Stimulated activated CD8-positive, alpha-beta memory T cell treated with anti-CD3 and anti-CD28 coated beads, Interleukin-7, amount 100 ng/mL, for 1 hour (primary cell): ENCODE measurements at places on chromosomes 3 and 15.

- no peak for DNase-seq
These were observed 54.3 kb upstream of the AGTR1 start for GRCh38 chr3:148643389-148643840.

DNA sequence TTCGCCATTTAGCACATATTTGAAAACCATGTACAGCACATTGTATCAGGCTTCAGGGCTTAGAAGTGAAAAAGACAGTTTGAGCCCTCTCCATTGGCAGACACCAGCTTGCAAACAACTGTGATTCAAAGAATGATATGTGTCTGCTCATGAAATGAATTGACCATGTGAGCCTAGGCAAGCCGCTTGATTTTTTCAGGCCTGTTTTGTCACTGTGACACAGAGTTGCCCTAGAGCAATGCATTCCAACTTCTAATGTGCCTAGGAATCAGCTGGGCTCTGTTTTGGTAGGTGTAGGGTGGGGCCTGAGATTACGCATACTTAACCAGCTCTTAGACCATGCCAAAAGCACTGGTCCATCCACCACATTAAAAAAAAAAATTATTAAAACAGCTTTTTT is 53.0 kb downstream of the ATP2C1 start:
- DNase-seq = no peak

DNA sequence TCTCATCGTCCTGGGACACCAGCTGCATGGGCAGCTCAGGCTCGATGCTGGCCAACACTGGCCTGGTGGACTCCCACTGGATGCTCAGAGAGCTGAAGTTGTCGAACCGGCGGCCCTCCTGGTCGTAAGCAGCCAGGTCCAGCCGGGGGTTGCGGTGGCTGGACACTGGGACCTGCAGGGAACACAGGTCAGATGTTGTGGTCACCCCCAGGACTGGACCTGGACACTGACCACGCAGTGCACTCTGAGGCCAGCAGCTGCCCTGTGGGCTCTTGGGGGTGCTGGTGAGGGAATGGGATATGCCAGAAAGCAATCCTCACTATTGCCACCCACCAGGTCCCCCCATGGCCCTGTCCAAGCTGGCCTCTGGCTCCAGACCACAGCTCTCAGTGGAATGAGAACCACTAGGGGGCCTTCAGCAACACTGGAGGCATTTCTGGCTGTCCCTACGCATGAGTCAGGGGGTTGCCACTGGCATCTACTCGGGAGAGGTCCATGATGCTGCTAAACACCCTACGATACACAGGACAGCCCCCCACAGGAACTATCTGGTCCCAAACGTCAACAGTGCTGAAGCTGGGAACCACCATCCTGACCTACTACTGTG is 66.1 kb downstream of the NUP210 start:
- no peak for DNase-seq

DNA sequence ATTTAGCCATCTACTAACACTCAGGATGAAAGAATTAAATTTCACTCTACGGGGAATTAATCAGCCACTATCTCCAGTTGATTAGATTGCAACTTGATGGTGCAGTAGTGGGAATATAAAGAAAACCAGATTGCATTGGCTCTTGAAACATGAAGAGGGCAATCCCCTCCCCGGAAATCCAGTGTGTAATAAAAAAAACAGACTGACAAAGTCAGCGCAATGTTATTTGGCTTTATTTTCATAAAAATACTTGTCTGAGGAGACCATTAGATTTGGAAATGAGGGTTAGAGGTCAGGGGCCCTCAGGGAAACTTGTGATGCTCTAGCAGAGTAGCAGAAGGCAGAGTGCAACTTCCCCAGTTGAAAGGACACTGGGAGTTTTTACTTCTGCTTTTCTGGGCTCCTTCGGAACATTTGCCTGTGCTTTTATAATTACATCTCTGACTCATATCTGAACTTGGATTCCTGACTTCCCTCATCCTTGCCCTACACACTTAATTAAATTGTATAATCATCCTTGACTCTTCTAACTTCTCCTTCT is 326.8 kb downstream of the TUSC7 start:
- DNase-seq = no peak

DNA sequence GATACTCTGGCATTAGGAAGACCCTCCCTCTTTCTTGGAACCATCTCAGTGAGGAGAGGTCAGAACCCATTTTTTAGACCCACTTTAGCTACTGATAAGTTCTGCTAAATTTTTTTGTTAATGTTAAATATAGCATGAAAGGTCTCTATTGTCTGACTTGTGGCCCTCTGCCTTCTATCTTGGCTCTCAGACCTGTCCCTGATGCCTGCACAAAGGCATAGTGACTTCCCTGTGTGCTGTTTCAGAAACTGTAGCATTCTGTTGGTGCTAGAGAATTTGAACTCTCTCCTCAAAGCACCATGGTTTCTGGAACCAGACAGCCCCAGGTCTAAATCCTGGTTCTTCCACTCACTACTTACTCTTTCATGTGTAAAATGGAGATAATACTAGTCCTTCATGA is 15.4 kb downstream of the MAPKBP1 start:
- DNase-seq = no peak

DNA sequence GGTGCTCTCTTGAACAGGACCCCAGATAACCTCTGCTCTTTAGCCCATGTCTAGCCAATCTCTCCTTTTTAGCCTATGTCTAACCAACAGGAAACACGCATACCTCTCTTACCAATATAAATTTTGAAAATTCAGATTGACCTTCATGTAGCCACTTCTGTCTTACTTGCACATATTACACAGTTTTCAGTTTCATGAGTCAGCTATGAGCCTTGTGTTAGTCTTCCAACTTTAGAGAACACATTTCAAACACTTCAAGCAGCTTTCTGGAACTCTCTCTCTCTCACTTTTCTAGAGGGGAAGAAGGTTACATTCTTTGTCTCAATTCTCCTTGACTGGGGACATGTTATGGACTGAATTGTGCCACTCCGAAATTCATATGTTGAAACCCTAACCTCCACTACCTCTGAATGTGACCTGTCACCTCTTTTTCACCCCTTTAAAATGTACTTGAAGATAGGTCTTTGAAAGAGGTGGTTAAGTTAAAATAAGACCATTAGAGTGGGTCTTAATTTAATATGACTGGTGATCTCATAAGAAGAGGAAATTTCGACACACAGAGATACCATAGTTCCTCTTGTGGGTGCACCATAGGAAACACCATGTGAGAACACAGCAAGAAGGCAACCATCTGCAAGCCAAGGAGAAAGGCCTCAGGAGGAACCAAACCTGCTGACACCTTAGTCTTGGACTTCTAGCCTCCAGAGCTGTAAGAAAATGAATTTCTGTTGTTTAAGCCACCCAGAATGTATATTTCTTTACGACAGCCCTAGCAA is 480.3 kb upstream of the ALCAM start:
- DNase-seq = no peak

GRCh38 chr3:186852994-186853393 is 10.5 kb downstream of the ADIPOQ start:
- DNase-seq = no peak

GRCh38 chr15:48974882-48975281 is 11.2 kb upstream of the SHC4 start:
- no peak for DNase-seq

DNA sequence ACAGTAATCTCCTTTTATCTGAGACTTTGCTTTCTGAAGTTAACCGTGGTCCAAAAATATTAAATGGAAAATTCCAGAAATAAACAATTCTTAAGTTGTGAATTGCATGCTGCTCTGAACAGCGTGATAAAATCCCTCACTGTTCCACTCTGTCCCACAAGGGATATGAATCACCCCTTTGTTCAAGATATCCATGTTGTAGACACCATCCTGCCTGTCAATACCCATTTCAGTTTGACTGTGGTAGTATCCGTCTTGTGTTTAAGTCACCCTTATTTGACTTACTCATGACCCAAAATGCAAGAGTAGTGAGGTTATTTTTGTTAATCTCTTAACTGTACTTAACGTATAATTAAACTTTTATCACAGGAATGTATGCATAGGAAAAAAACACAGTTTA is 435.0 kb downstream of the SHQ1 start:
- no peak for DNase-seq

DNA sequence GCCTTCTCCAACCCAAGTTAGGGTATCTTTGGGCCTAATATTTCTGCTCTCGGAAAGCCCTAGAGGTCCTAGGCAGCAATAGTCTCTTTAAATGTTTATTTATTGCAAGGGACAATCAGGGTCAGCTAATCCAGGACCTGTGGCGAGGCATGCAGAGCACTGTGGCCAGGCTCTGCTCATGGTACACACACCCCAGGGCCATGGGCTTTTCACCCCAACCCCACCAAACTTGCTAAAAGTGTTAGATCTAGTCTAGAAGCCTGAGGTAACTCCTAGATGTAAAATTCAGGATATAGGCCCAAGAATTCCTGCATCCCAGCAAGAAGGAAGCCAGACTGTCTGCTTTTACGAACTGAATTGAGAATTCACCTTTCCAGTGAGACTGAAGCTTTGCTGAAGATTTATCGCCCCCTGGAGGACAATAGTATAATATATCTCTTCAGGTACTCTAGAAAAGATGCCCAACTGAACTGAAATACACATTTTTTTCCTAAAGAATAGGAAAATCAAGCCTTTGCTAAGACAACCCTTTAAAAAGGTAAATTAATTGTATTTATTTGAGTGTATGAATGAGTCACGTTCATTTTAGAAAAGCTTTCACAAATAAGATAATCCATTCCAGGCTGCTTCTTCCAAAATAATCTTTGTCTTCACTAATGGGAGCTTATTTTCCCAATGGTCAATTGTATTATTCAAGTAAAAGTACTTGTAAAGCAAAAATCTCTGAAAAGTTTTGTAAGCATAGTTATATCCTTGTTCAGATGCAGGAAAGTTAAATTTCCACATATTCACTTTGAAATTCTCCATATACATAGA is 89.8 kb downstream of the LRRC3B start:
- DNase-seq = no peak

- DNase-seq = no peak
These were observed 32.1 kb upstream of the BCL2L10 start for GRCh38 chr15:52144656-52145178.

DNA sequence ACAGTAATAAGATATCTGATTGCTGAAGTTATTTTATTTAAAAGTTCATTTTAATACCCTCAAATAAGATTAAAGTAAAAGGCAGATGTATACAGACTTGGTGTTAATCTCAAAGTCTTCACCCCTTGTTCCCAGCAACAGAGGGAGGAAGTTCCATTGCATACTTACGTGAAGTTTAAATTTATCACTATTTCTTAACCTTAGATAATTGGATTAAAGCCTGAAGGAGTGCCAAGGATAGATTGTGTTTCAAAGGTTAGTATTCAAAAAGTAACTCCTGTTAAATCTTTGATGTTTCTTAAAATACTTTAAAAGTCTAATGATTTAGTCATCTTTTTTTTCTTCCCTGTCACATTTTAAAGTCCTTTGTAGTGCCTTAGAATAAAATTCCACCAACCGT is 39.3 kb downstream of the ATP1B3 start:
- DNase-seq = no peak

GRCh38 chr3:134374791-134375581 is 739 bp upstream of the AMOTL2 start:
- no peak for DNase-seq

DNA sequence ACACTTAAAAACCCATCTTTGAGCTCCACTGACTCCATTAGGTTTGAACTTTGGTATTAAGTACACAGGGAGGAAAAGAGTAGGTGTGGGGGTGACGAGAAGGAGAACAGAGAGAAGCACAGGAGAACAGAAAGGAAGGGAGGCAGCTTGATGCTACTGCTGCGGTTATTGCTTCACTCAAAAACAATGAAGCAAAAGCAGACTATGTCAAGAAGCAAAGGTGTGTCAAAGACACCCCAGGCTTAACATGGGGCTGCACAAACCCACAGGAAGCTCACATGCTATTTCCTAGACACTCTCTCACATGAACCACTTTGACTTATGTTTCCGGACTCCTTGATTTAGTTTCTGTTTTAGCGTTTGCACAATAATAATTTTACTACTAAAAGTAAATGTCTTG is 961.0 kb upstream of the CFAP20DC start:
- peak; percentile 6 for DNase-seq

DNA sequence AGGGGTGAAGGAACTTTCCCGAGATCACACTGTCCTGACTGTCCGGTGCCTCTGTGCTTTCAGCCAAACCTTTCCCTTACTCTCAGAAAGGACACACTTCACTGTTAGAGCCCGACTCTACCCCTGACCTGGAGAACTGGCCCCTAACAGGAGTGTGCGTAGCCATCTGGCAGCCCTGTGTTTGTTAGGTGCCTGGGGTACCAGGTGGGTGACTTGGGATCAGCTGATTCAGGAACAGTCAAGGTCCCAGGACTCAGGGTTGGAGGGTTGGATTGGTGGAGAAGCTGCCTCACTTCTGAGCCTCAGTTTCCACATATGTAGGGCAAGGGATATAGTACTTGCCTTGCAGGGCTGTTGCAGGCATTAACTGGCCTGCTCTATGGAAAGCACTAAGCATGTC is 98.3 kb upstream of the SLC6A11 start:
- no peak for DNase-seq

DNA sequence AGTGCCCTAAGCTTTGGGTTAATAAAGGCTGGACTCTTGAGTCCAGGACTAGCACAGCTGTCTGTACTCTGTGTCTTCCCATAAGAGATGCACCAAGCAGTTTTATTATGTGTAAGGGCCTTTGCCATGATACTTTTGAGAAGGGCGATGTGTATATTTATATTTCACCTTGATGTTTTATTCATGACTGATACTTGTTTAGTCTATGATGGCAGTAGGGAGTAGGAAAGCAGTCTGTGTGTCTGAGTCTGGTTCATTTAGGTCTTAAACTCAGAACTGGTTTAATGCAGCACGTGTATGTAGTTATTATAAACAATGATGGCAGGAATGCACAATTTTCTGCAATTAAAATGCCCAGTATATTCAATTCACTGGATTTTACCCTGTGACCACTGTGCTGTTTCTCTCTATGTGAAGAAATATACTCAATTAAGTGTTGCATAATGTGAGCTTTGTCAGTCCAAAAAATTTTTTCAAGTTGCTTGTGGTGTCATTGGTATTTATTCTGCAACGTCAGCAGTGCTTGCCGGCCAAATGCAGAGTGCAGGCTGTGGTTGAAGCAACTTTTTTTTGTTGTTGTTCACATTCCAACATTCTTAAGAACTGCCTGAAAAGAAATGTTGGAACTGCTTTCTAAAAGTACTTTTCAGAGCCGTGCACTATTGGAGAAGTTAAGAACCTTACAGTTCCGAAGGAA is 423.7 kb upstream of the SEMA6D start:
- DNase-seq = no peak

DNA sequence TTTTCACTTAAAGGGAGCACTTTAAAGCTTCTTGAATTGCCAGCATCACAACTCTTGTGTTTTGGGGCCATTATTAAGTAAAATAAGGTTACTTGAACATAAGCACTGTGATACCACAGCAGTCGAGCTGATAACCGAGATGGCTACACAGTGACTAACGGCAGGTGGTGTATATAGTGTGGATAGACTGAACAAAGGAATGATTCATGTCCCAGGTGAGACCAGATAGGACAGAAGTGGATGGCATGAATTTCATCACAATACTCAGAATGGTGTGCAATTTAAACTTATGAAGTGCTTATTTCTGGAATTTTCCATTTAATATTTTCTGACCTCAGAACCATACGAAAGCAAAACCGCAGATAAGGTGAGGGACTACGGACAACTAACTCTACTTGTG is 40.2 kb downstream of the PBRM1 start:
- DNase-seq = no peak

- DNase-seq = no peak
These were observed 54.6 kb upstream of the VILL start for GRCh38 chr3:37935756-37936666.
